ENCODE measurements at places on chromosomes 3 and 15. TPM values are rescaled to one million over a fixed set of nuclear protein-coding genes. Genes with fewer than 3 reads are reported as not detected.

- no peak for DNase-seq
These were observed 4.6 kb upstream of the TBL1XR1 start for GRCh38 chr3:177201700-177202397.

SPSB4 gene
- 0.05 TPM for total RNA-seq

FEZF2 gene
- total RNA-seq: not detected

IMPG2 gene
- 0.85 TPM for total RNA-seq

ALDH1A3 gene
- 51.2 TPM for total RNA-seq

DNA sequence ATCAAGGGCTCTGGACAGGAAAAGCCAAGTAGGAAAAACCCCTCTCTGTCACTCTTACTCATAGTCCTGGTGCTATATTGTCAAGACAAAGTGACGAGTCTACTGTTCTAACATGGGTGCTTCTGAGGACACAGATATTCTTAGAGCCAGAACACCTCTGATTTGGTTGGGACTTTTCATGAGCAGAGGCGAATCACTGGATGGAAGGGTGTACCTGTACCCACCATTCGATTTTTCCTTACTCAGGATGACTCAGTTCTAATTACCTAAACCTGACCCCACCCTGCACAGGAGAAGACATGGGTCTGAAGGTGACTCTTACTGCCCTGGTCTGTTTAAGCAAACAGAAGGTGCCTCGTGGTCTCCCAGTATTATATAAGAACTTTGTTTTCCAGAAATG, 58.5 kb downstream of the ABCC5 start:
- DNase-seq: no peak

DNA sequence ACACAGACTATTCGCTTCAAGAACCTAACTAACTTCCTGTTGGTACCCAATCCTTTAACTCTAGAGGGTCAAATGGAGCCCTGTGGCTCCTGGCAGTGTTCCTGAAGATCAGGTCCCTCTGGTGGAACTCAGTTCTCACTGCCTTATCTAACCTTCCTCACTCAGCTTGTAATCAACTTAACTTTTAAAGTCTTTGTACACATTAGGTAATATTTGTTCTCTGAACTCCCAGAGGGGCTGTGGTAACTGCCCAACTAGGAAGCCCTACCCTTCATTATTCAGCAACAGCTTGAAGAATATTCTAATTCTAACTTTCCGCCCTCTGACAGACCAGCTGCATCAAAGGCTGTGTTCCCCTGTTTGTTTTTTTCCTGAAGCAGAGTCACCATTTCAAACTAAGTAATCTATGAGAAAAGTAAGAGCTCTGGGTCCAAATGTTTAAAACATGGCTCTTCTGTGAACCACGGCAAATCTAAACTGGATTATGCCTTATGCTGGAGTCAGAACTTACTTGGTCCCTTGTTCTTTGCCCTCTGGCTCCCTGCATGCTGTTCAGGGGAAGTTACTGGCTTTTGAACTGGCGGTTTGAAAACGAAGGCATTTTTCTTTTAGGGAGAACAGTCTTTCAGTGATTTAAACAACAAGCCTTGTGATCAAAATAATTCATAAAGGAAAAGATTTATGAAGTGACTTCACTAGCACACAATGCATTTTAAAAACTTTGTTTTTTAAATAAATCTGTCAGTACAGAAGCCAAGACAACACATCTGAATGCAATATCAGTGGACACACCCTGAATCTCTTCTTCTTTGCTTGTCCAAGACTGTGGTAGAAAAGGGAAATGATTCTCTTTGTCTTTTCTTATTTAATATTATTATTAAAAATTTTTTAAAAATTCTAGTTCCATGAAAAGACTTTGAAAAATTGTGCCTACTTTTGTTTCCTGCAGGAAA, 365.6 kb downstream of the TIGIT start:
- peak; percentile 18 for DNase-seq

GRCh38 chr3:24802614-24803013, 308.0 kb upstream of the THRB start:
- DNase-seq: no peak

GRCh38 chr15:75131269-75131643, 70.4 kb upstream of the C15orf39 start:
- DNase-seq: no peak

WDR72 gene
- total RNA-seq: under 0.01 TPM

ZIC1 gene
- total RNA-seq: under 0.01 TPM

GLDN gene
- not detected for total RNA-seq

DNA sequence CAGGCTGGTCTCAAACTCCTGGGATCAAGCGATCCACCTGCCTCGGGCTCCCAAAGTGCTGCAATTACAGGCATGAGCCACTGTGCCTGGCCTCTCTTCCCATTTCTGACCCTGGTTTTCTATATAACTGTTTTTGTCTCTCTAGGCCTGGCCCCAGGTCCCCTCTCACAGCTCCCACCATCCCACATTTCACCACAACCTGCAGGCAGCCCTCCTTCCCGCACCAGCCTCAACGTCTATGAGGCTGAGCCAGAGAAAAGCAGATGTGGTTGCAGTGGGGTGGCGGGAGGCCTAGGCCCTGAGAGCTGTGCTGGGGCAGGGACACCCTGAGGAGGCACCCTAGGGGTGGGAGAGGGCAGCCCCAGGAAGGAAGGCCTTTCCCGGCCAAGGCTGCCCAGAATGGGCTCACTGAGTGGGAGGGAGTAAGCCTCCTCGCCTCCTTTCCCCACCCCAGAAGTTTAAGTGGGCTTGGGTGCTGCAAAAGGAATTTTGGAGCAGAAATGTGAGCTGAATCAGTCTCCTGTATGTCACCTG, 99.7 kb downstream of the LSM3 start:
- no peak for DNase-seq

GOLGA6L9 gene
- total RNA-seq: 0.85 TPM

NME9 gene
- not detected for total RNA-seq

- DNase-seq: no peak
These were observed 4.9 kb upstream of the TP63 start for GRCh38 chr3:189626286-189626685.

DNA sequence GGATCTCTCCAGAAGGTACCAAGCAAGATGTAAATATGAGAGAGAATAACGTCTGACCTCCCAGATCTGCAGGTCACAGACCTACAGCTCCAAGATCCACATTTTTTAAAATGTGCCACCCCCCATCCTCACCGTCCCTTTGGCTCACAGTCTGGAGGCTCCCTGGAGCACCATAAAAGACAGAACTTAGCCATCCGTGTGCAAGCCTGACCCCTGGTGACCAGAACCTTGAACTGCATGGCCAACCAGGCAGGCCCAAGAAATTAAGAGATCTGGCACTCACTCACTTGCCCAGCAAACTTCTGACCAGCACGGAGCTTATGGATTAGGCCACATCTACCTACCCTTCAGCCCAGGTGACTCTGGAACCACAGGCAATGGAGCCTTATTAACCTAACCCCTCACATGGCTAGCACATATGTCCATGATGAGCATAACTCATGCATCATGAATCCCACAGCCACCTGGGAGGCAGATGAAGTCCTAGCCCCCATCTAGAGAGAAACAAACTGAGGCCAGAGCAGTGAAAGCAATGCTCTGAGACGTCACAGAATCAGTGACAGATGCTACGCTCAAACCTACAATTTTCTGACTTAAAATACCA, 275.3 kb downstream of the UACA start:
- DNase-seq: peak; percentile 85

GRCh38 chr15:38316311-38316710, 63.7 kb downstream of the SPRED1 start:
- no peak for DNase-seq

DNA sequence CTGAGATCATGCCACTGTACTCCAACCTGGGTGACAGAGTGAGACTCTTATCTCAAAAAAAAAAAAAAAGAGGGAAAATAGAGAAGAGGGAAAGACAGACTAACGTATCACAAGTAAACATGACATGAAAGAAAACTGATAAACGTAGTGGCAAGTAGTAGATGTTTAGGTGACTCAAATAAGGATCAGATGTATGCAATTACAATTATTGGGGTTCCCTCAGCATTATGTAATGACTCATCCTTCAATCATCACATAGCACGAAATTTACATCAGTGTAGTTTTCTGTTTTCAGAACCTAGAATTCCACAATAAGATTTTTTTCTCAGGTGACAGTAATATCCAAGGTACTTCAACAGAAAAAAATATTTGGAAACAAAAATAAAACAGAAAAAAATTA, 46.6 kb downstream of the DPP8 start:
- DNase-seq: no peak

- DNase-seq: no peak
These were observed 325.2 kb downstream of the DIPK2A start for GRCh38 chr3:144296808-144297207.

- no peak for DNase-seq
These were observed 53.7 kb upstream of the MEF2A start for GRCh38 chr15:99511866-99512661.

GOLGA6D gene
- total RNA-seq: not detected

- no peak for DNase-seq
These were observed 212.9 kb downstream of the TIGIT start for GRCh38 chr3:114506591-114507300.

GRCh38 chr15:69298354-69298696, 387 bp upstream of the PAQR5 start:
- no peak for DNase-seq

DNA sequence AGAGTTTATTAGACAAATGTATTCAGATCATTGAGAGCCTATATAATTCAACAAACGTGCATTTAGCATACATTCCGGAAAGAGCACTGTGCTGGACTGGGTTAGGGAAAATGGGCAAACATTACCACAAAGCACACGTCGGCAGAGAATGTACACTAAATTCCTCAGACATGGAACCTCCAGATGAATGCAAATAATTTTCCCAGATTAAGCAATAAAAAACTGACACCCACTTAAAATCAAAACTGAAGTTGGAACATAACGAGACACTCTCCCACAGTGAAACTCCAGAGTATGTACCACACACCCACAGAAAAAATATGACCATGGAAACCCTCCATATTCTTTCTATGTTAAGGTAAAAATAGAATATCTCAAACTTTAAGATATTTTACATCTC, 4.8 kb downstream of the SECISBP2L start:
- no peak for DNase-seq

DNA sequence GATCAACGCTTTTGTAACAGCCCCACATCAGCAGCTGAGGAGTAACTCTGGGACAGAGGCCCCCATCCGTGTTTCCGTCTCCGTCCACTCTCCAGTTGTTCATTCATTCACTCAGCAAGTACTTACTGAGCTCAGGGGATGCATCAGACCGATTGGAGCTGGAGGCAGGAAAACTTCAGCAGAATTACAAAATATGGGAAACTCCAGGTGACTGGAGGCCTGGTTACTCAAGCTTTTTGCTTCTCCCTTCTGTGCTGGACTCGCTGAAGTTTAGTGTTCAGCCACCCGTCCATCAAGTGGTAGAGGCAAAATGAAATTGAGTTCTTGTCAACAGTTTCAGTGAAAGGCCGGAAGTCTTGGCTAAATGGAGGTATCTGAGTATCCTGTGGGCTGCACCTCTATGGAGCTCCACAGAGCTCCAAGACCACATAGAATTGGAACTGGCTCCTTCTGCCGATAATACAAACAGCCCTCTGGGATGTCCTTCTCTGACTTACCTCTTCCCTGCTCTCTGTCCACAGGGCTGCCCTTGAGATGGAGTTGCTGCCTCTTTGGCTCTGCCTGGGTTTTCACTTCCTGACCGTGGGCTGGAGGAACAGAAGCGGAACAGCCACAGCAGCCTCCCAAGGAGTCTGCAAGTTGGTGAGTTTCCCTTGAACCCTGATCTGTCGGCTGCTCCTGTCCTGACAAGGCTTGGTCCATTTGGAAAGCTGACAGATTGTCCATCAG, 14.7 kb downstream of the NRROS start:
- no peak for DNase-seq

GRCh38 chr3:45537616-45537969, 57.0 kb upstream of the LIMD1 start:
- DNase-seq: no peak

BLM gene
- total RNA-seq: 8.7 TPM

GRCh38 chr3:109995377-109995776, 658.0 kb upstream of the DPPA4 start:
- DNase-seq: no peak

PYGO1 gene
- total RNA-seq: 0.51 TPM

DNA sequence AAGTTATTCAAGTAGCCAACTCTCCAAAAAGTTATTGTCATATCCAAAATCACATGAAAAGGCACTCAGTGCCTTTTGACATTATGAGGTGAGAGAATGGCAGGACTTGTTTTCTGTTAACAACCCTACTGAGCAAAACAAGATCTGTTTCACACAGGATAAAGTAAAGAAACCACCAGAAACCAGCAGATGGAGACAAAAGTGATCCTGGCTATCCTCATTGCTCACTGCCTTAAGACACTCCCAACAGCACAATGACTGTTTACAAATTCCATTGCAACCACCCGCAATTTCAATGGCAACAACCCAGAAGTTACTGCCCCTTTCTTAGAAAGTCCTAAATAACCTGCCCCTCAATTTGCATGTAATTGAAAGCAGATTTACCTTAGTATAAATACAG, 352.6 kb upstream of the NDN start:
- DNase-seq: no peak

GOLGA8O gene
- 0.51 TPM for total RNA-seq

FGD5 gene
- total RNA-seq: 196 TPM

DNA sequence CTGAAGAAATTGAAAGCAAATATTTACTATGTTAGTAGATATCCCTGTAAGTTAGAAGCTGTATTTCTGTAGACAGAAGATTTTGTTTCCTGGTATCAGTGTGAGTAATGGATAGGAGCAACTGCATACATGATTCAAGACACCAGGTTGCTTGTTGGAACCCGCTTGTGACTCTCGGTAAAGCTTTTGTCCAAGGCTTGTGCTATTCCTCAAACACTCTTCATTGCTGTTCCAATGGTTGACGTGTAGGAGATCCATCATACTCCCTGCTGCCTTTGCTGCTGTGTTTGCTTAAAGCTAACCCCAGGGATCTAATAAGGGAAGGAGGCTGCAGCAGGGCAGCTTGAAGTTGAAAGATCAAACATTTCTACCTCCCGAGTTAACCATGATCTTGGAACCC, 160.1 kb downstream of the RSRC1 start:
- no peak for DNase-seq

FRMD5 gene
- 3.4 TPM for total RNA-seq

PATL2 gene
- 0.09 TPM for total RNA-seq

GRAMD2A gene
- total RNA-seq: 0.17 TPM

GRCh38 chr3:16740515-16740914, 135.3 kb upstream of the DAZL start:
- DNase-seq: no peak

DNA sequence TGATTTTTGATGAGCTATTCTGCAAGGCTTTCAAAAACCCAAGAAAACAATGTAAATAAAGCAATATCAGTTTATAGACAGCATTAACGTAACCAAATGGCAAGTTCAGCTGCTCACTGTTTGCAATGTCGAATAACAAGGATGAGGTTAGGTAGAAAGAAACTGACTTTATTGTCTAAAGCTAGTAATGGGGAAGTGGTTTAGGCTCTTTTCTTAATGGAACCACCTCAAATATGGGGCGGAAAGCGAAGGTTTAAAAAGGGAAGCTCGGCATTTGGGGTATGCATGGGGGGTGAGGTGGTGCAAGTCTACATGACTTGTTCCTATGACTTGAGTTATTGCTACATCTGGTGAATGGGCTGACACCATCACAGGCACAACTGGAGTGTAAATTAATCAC, 1060.2 kb downstream of the NSUN3 start:
- no peak for DNase-seq
